ENCODE measurements at places on chromosomes 7 and 10.

GRCh38 chr7:94087664-94088352, 83.7 kb upstream of the BET1 start:
- peak; percentile 75 for DNase-seq

- DNase-seq, result no peak
These were observed 128.8 kb upstream of the LYZL2 start for GRCh38 chr10:30758338-30758737.

DNA sequence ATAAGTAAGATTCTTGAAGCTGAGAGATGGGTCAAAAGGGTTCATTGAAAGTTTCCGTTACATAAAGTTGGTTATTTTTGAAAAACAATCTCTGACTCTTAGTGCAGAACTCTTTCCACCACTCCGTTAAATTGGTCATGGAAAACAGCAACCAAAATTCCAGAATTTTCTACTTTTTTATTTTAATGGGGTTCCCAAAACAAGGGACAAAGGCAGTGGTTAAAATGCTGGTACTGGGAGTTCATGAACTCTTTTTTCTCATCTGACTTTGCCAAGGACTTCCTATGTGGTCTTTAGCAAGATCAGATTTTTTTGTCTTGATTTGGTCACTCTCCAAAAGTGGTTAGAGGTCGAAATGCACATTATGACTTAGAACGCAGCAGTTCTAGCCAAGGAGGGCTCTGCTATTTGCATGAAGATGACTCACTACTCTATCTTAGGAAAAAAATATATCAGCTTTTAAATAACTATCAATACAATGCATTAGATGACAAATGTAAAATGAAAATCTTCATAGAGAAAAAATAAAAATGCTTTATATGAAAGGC, 145.7 kb downstream of the REEP3 start:
- peak; percentile 22 for DNase-seq

GRCh38 chr10:80613466-80614170, 75.9 kb downstream of the SH2D4B start:
- no peak for DNase-seq

GRCh38 chr10:88680958-88681357, 16.7 kb downstream of the LIPF start:
- no peak for DNase-seq

DNA sequence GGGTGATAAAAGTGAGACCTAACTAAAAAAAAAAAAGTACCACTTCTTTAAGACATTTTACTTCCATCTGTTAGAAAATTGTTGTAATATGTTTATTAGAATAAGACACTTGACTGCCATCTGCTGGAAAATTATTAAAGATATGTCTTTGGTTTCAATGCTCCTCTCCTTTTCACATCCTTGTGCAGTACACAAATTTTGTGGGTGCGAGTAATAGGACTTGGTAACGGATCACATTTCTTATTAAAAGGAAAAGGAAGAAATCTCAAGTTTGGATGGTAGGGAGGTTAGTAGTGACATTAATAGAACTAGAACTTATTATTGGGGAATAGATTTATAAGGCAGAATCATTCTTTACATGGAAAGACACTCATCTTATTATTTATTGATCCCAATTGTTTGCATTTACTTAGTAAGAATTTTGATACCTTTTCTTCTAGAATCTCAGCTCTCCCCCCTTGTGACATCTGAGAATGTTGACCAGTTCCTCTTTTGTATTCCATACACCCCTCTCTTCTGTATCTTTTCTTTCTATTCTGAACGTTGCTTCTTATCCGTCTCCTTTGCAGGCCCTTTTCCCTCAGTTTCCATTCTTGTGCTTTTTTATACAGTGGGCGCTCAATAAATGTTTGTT, 43.0 kb upstream of the RPA3 start:
- peak; percentile 51 for DNase-seq

DNA sequence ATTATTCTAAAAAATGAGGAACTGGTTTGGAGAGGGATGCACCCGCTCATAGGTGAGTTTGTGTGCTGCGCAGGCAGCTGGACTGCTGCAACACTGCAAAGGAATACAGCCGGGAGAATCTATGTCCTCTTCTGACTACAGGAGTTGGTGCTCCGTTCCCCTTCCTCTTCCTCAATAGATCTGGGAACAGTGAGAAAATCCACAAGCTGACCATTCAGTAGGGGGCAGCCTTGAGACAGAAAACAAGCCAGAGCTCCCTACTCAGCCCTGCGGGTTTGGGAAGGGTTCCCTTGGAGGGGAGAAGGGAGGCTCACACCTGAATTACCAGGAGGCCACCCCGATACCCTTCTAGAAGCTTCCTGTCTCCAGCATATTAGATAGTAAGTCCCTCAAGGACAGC, 87.3 kb upstream of the FOXI2 start:
- DNase-seq, result peak; percentile 1

DNA sequence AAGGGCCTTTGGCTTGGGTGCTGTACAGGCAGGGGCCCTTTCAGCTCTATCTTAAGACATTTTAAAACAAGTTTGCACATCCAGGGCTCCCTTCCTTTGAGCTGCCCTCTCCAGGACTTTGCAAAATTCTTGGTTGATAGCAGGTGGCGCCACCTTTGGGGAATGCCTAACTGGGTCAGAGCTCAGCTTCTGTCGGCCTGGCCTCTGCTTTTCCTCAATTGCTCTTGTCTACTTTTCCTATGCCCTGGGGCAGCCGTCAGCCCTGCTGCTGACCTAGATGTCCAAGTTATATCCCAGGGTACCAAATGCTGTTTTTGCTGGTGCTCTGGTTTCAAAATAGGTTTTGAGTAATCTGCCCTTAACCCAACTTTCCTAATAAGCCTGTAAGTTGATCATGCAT, 65.8 kb downstream of the APBB1IP start:
- DNase-seq, result no peak

DNA sequence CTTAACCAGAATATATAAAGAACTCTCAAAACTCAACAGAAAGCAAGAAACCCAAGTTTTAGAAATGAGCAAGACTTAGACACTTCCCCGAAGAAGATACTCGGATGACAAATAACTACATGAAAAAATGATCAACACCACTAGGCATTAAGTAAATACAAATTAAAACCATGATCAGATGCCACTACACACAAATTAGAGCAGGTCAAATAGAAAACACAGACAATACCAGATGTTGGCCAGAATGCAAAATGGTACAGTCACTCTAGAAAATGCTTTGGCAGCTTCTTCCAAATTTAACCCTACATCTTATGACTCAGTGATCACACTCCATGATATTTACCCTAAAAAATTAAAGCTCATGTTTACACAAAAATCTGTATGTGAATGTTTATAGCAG, 18.4 kb downstream of the TMEM176A start:
- DNase-seq, result no peak

DNA sequence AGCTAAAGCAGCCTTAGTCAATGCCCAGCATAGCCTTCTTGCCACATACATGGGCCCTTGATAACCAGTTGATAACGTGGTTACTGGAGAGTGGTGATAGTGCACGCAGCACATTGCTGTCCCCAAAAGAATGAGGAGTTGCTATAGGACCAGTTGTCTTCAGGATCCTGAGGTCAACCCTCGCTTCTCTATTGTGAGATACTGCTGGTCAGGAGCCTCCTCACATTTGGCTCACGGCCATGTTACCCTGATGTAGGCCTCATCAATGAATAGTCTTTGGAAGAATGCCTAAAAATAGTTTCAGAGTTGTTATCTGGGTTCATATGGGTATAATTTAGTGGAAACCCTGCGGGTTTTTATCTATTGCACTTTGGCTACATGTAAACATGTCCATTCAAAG, 230.7 kb downstream of the VTI1A start:
- DNase-seq, result no peak

GRCh38 chr10:130014263-130015074, 50.4 kb upstream of the EBF3 start:
- DNase-seq, result no peak

GRCh38 chr7:155986497-155987160, 174.4 kb upstream of the SHH start:
- no peak for DNase-seq

Data from activated CD4-positive, alpha-beta T cell treated with anti-CD3 and anti-CD28 coated beads, Interleukin-2, Interleukin-4, amounts not matched to agents 100 ng/mL and 50 ng/mL, durations not matched to agents 16 hours and 8 hours (primary cell).